ENCODE measurements at places on chromosomes 5 and 9.

DNA sequence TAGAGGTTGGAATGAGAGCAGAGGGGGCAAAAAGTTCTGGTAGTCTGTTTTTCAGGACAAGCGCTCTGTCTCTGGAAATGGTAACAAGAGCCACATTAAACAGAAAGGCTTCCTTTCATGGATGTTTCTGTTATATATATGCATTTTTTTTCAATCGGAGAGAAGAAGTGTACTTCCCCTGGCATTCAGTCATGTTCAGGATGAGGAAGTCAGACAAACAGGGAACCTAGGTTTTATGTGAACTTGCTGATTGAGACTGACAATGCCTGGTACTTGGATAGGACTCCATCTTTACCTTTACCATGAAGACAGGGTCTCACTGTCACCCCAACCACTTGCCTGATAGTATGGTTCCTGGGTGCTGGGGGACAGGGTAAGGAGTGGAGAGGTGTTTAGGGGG lies 30.1 kb upstream of the ZBED3 start:
- no peak for DNase-seq

DNA sequence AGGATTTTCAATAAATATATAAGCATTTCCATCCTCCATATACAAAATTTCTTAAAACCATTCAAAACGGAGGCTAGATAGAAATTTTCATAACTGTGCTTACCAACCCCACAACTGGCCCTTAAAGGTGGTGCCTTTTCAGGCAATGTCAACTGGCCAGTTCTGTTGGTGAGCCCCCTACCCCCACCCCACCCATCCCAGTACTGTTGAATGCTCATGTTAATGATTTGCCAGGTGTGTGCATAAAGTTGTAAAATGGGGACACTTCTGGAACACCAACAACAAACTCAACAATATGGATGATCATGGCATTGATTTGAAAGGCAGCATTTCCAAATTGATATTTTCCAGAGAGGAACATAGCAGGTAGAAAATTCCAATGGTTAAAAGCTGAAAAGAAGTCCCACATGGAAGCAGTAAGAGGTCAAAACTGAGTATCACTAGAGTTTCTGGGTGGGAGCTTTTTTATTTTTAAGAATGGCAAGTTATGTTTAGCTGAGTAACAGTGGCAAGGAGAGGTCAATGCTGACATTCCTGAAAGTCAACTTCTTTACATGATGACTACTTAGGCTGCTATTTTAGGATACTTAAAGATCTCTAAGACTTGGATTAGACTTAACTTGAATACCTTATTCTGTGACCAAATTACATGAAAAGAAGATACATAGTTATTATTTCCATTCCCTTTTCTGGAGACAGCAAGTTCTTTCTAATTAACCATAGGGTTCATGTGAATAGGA lies 2.7 kb downstream of the LEAP2 start:
- no peak for DNase-seq

DNA sequence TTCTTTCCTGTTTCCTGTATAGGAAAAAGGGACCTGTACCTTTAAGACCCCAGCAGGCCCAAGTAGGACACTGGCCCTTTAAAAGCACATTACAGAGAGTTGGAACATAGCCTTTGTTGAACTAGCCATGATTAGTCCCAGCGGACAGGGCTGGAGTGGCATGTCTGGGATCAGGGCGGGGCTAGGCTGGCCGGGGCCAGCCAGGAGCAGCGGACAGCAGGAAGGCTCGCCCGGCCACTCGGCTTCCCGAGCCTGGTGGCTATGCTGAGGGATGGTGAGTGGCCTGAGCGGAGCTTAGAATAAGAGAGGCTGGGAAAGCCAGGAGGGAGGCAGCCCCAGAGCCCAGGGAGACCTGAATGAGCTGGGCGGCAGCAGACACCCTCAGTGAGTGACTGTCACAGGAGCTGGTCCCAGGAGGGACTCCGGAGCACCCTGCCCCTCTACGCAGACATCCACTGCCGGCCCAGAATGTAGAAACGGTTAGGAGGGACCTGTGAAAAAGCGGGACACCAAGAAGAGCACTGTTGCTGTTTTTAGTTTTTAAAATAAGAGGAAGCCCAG lies 92.1 kb downstream of the DAB2IP start:
- DNase-seq, result no peak

GRCh38 chr5:141694479-141694878 lies 12.4 kb upstream of the ARAP3 start:
- DNase-seq, result no peak

DNA sequence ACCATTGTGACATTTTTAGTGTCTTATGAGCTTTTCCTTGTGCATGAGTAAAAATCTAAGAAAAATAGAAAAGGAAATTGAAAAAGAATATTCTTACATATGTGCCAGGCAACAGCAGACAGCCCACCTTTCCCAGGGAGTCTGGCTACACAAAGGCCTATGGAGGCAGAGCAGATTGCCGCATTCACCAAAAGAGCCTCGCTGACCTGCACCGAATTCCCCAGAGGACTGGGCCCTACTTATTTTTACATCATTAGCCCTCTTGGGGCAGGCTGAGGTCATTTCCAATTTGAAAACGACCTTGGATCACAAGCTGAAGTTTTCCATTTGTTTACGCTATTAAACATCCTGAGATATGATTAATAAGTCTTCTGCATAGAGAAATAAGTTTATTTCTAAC lies 66.2 kb upstream of the WDR41 start:
- DNase-seq, result no peak

DNA sequence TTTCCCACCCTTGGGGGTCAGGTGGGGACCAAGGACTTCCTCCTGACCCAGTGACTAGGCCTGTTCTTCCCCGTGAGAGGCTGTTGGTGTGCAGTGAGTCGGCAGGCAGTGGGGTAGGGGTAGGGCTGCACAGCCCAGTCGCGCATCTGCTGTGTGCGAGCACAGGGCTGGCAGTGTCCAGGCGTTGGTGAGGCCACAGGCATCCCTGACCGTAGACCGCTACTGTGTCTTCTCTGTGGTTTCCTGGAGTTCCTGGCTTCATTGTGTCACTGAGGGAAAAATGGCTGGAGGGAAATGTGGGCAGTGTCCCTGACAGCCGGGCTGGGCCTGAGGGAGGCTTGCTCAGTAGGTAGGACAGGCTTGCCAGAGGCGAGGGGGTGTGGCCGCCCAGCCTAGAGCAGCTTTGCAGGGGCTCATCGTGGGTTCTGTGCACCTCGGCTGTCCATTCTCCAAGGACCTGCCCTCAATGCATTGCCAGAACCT lies 95.4 kb downstream of the CACNA1B start:
- no peak for DNase-seq

DNA sequence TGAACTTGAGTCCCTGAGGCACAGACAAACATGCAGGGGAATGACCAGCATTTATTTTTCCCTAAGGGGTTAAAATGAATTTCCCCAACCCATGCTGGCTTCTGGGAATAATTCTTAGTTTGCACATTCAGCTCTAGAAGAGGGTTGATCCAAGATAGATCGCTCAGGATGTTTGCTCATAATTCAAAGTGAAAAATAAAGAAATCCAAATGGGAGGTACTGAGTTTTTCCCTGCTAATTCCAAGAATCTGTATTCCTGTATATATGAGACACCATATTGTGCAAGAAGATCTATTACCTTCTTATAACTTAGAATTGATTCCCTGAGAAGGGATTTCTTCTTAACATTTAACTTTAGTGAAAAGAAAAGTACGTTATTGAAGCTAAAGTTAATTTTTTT lies 96.2 kb downstream of the VCAN start:
- no peak for DNase-seq

DNA sequence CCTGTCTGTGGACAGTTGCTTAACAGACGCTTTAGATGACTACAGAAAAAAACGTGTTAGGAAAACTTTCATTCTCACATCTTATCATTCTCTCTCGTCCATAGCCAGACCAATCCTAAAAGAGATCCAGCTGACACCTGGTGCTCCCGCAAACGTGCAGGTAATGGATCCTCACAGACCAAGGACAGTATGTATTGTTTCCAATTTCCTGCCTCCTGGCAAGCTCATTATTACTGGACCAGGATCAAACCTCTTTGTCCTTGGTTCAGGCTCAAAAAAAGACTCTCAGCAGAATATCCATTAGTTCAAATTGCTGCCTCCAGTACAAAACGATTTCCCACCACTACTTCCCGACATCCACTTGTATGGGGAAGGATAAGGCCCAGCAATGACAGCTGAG lies 62.4 kb downstream of the SERINC5 start:
- DNase-seq, result no peak

GRCh38 chr5:66333192-66333591 lies 189.1 kb downstream of the SREK1 start:
- no peak for DNase-seq

DNA sequence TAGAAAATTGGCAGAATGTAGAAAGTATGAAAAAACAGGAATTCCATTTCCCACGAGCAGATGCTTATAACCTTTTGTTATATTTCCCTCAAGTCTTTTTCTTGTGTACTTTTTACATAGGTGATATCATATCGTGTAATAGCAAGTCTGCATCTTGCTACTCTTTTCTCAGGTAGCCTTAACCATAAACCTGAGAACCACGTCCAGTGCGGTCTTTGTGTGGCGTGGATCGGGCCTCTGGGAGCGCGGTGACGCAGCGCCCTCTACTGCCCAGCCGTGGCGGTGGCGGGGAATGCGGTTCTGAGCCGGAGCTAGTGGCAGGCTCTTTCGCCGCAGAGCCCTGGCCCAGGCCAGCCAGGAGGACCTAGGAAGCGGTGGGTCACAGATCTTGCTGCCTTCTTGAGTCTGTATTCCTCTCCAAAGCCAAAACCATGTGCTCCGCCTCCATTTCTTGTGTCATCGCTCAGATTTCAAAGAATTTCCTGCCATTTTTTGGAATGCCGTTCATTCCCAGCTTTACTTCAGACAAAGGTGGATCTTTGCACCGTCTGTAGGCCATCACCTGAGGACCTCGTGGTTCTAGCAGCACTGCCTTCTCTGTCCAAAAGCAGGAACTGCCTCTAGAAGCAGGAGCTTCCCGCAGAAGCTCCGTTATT lies 71.9 kb downstream of the MVB12B start:
- peak; percentile 79 for DNase-seq

- DNase-seq, result no peak
These were observed 5.8 kb downstream of the CCDC180 start for GRCh38 chr9:97313243-97313642.

DNA sequence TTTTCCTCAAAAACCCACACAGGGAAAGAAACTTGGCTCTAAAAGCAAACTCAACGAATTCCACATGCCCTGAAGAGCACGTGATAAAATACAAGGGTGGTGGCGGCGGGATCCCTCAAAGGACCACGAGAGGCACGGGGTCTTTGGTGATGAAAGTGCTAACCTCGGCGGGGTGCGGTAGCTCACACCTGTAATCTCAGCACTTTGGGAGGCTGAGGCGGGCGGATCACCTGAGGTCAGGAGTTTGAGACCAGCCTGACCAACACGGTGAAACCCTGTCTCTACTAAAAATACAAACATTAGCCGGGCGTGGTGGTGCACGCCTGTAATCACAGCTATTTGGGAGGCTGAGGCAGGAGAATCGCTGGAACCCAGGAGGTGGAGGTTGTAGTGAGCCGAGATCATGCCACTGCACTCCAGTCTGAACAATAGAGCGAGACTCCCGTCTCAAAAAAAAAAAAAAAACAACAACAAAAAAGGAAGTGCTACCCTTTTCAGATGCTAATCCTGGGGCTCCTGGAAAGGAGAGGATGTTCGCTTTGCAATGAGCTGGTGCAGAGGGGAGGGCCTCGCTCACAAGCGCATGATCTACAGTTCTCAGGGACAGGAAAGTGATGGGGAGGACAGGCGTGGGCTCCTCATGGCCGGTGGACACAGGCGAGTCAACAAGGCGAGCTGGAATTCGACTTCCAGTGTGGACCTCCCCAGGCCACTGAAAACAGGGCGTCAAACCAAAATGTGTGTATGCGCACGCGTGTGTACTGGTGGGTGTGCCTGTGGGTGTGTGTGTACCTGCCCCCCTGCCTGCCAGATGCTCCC lies 54.1 kb downstream of the USP20 start:
- peak; percentile 70 for DNase-seq

DNA sequence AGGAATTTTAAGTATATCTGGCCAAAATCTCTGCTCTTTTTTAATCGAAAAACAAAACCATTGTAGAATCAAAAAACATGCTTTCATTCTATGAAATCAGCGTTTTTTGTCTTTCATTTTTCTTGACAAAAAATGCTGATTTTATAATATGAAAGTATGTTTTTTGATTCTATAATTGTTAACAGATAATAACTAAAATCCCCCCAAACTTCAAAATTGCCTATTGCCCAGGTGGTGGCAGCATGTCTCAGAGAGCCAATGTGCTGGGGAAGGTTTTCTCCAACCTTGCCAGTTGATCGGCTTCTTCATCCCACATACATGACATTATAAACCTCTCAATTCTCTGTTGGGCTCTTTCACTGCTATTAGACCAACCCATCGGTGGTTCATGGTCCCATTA lies 5.1 kb upstream of the SMIM15 start:
- no peak for DNase-seq

- no peak for DNase-seq
These were observed 19.6 kb downstream of the MRPL36 start for GRCh38 chr5:1779782-1780613.

- no peak for DNase-seq
These were observed 184.9 kb upstream of the OR13F1 start for GRCh38 chr9:104319198-104319597.

- no peak for DNase-seq
These were observed 148.2 kb downstream of the GIN1 start for GRCh38 chr5:102971676-102972293.

DNA sequence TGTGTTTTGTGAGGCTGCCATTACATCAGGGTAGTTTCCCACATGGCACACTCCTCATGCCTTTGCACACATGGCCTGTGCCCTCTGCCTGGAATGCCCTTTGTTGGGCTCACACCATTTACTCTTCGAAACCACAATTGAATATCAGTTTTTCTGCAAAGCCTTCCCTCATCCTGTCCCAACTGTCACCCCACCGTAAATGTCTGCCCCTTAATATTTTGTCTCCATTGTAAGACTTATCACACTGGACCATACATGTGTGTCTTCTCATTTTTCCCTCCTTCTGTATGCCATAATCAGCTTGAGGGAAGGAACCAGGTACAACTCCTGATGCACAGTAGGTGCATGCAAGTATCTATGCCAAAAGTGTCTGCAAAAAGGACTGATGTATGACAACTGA lies 62.7 kb upstream of the TMEM252 start:
- DNase-seq, result no peak

GRCh38 chr9:114017741-114018715 lies 60.1 kb downstream of the AMBP start:
- DNase-seq, result peak; percentile 2

GRCh38 chr9:83778164-83778563 lies 39.4 kb downstream of the GKAP1 start:
- DNase-seq, result no peak

Data from stimulated activated naive CD8-positive, alpha-beta T cell treated with anti-CD3 and anti-CD28 coated beads, Interleukin-15, amount 100 ng/mL, for 72 hours (primary cell).